ENCODE measurements at places on chromosomes 7 and 10.

DNA sequence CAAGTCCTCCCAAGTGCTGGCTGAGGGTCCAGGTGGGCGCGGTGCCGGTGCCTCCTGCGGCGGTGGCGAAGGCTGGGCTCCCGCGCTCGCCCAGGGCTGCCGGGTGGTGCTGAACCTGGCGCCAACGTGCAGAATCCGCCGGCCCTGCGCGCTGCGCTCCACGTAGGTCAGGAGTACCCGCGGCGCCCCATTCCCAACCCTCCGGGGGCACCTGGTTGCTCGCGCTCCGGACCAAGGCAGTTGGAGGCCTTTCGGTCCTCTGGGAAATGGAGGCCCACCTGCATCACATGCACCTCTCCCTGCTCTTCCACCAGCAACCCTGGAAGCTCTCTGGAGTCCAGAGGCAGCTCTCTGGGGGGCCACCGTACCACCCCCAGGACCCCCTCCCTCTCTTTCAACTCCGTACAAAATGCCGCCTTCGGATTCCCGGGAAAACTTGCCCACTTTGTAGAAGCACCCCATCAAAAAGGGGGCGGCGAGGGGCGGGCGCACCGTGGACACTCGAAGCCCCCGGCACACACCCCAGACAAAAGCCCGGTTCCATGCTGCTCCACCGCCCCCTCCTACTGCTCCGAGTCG lies 745 bp downstream of the SLC16A9 start:
- DNase-seq = no peak

DNA sequence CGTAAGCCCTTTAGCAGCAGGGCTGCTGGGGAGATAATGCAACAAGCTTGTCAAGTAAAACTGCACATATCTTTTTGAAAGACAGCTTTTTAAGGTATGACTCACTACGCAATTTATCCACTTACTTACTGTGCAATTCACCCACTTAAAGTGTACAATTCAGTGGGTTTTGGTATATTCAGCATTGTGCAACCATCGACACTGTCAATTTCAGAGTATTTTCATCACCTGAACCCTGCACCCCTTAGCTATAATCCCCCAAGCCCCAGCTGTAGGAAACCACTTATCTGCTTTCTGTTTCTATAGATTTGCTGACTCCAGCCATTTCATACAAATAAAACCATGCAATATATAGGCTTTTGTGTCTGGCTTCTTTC lies 168.0 kb downstream of the PTPN20 start:
- no peak for DNase-seq

DNA sequence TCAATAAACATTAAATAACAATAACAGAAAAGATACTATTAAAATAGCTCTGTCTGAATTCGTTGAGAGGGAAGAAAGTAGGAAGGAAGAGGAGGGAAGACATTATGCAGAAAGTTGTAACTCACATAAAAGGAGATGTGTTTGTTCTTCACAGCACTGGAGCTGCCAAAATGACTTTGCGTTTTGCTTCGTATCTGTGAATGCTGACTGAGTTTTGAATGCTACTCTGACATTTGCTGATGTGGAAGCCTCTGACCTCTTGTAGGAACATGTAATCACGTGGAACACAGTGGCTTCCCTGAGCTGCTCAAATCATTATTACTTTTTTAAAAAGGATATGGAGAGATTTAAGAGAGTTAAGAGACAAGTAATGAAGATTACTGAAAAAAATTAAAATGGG lies 15.6 kb upstream of the DGKI start:
- DNase-seq = no peak

DNA sequence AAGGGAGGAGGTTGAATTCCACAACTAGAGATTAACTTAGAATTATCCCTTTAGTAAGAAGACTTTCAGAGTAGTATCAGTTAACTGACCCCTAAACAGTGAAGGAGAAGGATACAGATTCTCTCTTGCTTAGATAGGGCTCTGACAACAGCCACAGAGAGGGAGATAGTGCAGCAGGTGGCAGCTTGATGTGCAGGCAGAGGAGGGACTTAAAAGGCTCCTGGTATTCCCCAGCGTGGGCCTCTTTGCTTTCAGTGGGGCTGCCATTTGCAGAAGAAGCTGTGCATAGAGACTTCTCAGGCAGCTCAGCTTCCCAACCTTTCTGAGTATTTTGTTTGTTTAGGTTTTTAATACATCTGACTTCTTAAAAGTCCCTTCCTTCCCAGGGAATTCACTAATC lies 16.0 kb downstream of the FZD1 start:
- DNase-seq = no peak

DNA sequence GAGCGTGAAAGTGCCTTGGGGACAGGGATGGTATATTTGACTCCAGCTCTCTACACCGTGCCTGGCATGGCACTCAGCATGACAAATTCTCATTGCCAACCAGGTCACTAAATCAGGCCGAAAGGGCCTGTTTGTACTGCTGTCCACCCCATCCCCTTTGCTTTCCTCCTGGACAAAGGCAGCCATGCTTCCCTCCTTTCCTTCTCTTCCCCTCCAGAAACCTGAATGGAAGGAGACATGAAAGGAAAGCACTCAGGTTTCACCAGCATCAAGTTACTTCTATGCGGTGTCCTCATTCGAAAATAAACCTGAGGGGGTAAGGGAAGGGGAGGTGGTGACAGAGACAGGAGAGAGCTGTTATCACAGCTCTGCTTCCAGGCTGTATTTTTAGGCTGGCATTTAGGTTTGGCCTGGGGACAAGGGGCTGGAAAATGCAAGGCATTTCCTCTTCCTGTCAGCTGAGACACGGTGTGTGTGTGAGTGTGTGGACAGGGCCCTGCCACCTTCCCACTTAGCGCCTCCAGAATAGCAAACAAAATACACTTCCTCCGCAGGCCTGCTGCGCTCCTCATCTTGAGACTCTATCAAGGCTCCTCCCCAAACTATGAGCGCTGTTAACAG lies 79.9 kb upstream of the COL13A1 start:
- DNase-seq = no peak

DNA sequence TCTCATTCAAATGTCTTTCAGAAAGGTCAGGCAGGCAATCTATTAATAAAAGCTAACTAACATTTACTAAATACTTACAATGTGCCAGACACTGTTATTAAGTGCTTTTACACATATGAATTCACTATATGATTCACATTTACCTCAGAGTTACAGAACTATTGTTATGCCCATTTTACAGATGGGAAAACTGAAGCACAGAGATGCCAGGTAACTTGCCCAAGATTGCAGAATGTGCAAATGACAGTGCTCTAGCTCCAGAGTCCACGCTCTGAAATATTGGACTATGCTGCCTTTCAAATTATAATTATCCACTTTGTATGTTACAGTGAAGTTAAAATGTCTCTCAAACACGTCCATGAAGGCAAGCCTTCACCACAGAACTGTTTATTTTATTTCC lies 22.0 kb downstream of the UPF2 start:
- DNase-seq = no peak

DNA sequence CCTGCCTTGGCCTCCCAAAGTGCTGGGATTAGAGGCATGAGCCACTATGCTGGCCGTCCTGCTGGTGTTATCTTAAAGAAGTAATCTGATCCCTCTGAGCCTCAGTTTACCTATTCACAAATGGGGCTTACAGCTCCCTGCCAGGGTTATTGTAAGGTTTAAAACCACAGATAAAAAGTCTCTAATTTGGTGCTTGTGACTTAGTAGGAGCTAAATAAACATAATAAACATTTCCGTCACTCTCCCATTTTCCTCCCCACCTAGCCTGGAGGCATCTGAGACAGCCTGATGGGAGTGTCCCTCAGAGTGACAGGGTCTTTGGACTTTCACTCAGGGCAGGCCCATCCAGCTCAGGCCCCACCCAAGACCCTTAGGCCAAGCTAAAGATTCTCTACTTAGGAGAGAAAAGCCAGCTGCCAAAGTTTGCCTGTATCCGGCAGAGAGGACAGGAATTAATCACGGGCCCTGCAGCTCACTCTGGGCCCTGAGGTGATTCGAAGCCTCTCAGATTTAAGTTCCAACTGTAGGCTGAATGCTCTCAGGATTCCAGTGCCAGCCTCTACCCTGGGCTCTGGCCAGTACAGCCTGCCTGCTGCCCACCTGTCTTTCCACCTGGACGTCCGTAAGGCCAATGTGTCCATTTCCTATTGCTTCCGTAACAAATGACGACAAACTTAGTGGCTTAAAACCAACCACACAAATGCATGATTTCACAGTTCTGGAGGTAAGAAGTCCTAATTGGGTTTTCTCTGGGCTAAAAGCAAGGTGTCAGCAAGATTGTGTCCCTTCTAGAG lies 21.8 kb upstream of the DUSP5 start:
- DNase-seq = no peak

DNA sequence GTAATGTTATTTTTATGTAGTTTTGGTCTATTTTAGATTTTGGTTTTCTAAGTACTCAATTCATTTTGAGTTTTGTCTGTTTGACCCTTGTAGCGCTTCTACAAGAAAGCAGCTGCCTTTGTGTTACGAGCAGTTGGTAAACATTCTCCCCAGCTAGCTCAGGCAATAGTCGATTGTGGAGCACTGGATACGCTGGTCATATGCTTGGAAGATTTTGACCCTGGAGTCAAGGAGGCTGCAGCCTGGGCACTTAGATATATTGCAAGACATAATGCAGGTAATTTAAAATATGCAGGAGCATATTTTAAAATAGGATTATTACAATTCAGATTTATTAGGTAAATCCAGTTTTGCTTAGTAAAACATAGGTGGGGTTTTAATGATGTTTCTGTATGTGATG lies 23.1 kb downstream of the SPAG6 start:
- no peak for DNase-seq

GRCh38 chr10:33271969-33272583 lies 62.4 kb downstream of the NRP1 start:
- no peak for DNase-seq

- DNase-seq = no peak
Measured at GRCh38 chr10:3336673-3337293, 164.2 kb upstream of the PITRM1 start.

DNA sequence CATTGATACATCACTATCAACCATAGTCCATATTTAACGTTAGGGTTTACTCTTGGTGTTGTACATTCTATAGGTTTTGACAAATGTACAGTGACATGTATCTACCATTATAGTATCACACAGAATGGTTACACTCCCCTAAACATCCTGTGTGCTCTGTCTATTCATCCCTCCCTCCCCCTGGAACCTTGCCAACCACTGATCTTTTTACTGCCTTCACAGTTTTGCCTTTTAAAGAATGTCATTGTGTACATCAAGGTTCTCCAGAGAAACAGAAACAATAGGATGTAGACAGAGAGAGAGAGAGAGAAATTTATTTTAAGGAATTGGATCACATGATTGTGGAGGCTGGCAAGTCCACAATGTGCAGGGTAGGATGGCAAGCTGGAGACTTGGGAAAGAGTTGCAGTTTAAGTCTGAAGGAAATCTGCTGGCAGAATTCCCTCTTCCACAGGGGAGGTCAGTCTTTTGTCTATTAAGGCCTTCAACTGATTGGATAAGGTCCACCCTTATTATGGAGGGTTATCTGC lies 45.1 kb upstream of the CCNJ start:
- no peak for DNase-seq

- no peak for DNase-seq
Measured at GRCh38 chr7:129055294-129055816, 444 bp upstream of the TNPO3 start.

GRCh38 chr10:102188298-102188940 lies 36.2 kb downstream of the NOLC1 start:
- no peak for DNase-seq

GRCh38 chr7:19851504-19851903 lies 78.1 kb upstream of the TMEM196 start:
- DNase-seq = no peak

DNA sequence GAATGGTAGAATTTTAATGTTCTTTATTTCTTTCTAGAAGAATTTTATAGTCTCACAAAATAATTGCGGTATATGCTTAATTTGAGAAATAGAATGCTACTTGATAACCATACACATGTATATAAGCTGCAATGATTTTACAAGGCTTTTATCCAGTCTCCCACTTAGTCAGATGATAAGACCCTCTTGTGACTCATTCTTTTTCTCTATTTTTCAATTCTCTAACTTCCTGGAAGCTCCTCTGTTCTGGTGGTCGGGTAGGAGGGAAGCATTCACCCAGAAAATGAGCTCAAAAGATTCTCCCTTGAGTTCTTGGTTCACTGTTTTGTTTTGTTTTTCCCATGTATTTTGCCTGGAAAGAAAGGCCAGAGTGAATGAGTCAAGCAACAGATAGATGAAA lies 546.6 kb downstream of the INHBA start:
- no peak for DNase-seq

- DNase-seq = no peak
Measured at GRCh38 chr10:10270126-10271050, 747.3 kb upstream of the CELF2 start.

DNA sequence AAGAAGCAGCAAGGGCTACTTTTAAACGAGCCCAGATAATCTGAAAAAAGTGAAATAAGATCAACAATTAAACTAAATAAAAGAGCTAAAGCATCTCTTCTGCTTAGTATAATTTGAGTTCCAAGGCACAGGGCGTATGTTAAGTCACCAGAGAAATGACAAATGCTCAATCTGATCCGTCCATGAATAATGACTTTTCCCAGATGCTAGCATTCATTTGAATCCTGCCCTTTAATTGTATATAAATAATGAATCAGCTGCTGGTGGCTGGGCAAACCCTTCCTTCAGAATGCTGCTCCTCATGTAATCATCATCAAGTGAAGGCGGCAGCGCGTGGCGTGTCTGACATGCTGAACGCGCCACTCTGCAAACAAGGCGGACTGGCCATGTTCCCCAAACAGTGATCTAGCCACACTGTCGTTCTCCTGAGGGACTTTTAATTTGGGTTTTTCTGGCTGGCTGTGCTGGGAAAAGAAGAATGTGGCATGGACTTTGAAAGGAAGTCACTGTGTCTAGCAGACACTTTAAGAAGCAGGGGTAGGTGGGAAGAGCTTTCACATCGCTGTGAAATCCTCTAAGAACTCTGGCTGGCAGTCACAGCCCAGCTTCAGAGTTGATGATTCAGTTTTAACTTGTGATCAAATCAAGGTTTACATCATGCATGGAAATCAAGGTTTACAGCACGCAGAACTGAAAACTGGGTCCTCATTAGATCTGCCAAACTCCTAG lies 70.7 kb downstream of the BEND7 start:
- DNase-seq = no peak

DNA sequence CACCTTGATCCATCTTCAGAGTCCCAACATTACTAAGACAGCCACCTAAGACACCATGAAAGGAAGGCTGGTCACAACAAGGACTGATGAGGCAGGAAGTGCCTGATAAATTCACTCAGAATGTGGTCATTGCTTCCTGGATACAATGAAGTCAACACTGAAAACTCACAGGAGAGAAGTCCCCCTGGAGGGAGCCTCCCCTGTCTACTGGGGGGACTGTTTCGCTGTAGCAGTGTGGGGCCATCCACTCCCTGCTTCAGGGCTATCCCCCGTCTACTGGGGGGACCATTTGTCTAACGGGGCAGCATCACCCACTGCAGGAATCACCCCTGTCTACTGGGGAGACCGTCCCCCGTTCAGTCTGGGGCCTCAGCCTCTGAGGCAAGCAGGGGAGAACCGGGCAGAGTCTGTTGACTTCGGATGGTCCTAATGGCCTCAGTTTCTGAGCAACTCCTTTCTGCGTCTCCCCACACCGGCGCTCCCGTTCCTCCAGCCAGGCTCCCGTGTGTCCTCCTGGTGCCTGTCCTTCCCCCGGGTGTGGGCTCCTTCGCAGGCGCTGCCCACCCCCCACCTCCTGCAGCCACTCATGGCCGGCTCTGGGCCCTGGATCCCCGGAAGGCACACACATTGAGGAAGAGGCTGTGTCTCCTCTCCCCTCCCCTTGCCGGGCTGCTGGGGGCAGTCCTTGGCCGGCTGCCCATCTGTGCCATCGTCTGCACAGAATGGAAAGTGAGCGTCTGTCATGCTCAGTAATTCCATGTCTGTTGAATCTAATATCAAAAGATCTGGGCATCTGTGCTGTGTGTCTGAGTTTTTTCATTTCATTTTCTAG lies 59.9 kb upstream of the DNAJB6 start:
- peak; percentile 43 for DNase-seq
